ENCODE measurements at places on chromosomes 5 and 9.

DNA sequence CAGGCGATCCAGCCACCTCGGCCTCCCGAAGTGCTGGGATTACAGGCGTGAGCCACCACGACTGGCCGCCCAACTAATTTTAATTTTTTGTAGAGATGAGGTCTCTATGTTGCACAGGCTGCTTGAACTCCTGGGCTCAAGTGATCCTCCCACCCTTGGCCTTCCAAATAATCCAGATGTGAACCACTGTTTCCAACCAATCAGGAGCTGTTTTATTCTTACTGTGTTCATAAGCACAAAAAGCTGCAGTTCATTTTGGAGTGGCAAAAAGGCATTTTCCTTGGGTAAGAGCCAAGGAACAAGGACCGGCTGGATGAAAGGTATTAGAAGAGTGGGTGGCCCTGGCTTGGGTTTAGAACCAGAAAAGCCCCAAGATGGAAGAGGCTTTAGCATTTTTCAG, 5.2 kb upstream of the SLC27A4 start:
- ATAC-seq, result no peak

- peak; percentile 34 for ATAC-seq
Measured at GRCh38 chr9:134040781-134041648, 15.7 kb downstream of the BRD3OS start.

GRCh38 chr9:131051592-131052517, 42.9 kb downstream of the LAMC3 start:
- ATAC-seq, result no peak

DNA sequence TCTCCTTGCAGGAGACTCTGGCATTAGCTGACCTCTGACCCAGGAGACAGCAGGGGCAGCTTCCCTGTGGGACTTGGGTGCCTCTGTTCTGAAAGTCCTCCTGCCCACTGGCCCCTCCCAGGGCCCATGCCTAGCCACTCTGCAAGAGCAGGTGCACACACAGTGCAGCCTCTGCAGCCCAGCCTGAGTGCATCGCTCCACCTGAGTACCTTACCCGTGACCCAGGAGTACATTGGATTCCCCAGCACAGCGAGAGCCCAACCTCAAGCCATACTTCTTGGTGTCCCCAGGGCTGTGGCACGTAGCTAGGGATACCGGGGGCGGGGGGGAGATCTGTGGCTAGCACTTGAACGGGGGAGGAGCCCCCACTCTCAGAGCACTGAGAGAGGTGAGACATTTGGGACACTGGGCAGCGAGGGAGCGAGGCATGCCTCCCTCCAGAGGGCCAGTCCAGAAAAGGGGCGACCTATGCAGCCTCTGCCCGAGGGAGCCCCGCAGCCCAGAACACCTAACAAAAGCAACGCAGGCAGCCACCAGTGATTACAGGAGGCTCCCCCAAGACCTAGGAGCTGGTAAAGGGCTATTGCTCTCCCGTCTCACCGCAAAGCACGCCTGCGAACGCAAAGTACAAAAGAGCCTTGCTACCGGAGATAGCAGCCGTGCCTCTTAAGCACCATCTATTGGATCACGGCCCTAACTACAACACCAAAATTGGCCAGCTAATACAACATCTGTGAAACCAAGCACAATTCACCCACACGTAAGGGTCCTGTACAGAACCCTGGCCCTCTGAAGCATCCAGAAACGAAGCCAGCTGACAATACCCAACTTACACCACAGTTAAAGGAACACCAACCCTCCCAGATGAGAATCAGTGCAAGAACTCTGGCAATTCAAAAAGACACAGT, 826 bp upstream of the PRDM9 start:
- ATAC-seq, result no peak

DNA sequence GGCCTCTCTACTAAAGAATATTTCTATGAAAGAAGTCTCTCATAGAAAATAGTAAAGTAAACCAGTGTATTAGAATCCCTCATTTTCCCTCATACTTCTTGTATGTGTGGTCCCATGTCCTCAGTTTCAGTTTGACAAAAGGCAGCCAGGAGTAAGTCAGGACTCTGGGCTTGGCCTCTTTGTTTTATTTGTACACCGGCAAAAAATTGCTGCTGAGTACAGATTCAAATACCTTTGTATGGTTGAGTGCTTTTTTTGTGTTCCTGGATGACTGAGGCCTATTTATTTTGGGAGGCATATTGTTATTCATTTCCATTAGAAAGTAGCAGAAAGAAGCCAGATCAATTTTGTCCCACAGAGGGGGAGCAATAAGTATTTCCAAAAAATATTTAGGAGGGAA, 47.3 kb upstream of the CEP78 start:
- ATAC-seq, result no peak

GRCh38 chr5:96384353-96384752, 48.7 kb downstream of the PCSK1 start:
- ATAC-seq, result peak; percentile 66

GRCh38 chr5:143559586-143560109, 156.2 kb upstream of the NR3C1 start:
- ATAC-seq, result no peak

GRCh38 chr5:61311836-61312808, 19.9 kb upstream of the ZSWIM6 start:
- peak; percentile 27 for ATAC-seq

DNA sequence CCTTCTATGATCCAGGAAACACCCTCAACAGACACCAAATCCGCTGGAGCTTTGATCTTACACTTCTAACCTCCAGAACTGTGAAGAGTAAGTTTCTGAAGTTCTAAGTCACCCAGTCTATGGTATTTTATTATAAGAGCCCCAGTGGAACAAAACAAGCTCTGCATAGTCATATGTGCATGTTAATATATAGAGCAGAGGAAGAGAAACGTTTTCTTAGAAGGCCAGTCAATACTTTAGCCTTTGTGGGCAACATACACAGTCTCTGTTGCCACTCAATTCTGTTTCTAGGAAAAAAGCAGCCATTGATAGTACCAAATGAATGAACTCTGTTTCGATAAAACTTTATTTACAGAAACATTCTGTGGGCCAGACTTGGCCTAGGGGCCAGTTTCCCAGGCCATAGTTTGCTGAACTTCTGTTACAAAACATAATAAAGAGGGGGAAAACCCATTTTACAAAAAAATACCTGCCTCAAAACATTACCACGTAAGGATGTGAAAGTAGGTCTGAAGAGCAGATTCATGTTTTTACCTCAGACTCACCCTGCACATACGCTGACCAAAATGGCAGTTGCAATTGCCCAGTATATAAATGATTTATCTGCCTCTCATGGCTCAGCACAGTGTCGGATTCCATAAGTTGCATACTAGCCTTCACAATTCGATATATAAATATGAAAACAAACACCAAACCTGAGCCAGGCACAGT, 350.5 kb downstream of the SLIT3 start:
- ATAC-seq, result no peak

- ATAC-seq, result peak; percentile 49
Measured at GRCh38 chr9:104810421-104811339, 46.8 kb downstream of the NIPSNAP3B start.

DNA sequence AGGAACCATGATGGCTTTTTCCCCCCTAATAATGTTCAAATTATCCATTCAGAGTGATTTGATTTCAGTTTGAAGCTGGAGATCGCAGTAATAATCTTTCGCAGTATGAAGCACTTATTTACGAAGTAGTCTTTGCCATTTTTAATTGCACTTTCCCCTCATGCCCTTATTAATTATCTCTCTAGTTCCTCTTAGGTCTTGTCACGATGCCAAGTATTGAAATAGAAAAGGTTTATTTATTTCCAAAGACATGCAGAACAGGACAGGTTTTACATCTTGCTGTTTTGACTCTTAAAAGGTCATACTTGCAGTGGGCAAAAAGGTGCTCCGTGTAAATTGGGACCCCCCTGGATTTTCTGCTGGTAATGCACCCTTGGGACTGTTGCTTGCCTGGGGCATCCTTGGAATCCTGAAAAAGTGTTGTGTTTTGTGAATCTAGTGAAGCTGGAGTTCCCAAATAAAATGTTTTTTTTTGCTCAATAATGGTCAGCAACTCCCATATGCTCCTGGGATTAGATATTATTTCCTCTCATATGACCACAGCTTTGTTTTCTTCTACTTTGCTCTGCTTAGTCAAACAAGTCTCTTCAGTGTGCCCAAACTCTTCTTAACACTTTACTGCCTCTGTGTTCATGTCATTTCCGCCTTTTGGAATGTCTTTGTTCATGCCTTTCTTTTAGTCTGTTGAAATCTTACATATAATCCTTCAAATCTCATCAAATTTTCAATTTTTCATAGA, 278.3 kb downstream of the TMEM38B start:
- no peak for ATAC-seq

DNA sequence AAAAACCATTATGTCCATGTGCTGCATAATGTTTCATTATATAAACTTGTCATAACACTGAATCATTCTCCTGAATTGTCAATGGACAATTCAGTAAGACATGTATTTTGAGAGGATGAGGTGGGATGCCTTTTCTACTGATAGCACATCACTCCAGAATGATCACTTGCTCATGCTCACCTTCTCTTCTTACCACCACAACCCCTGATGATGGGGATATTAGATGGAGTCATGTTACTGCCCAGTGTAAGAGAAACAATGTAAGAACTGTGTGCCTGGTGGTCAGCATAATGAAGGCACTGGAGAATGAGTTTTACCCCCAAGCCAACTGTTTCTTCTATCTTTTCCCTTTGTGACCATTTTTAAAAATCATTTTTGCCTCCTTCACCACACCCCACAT, 198.8 kb downstream of the ADAMTSL1 start:
- ATAC-seq, result no peak

- ATAC-seq, result no peak
Measured at GRCh38 chr5:180334176-180334575, 19.0 kb downstream of the GFPT2 start.

- ATAC-seq, result peak; percentile 48
Measured at GRCh38 chr9:16386007-16386826, 484.3 kb downstream of the BNC2 start.

DNA sequence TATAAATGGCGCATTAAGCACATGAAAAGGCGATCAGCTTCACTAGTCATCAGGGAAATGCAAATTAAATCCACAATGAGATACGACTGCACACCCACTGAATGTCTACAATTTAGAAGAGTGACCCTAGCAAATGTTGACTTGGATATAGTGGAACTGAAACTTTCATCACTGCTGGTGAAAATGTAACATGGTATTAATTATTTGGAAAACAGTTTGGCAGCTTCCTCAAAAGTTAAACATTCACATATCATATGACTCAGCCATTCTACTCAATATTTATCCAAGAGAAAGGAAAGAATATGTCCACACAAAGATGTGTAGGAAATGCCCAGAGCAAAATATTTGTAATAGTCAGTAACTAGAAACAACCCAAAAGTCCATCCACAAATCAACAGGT, 146.5 kb downstream of the LPAR1 start:
- ATAC-seq, result no peak

- ATAC-seq, result no peak
Measured at GRCh38 chr5:11803436-11803835, 100.8 kb downstream of the CTNND2 start.

GRCh38 chr5:65035211-65036206, 266.8 kb downstream of the CWC27 start:
- peak; percentile 95 for ATAC-seq

GRCh38 chr5:100537946-100538345, 2.8 kb downstream of the FAM174A start:
- ATAC-seq, result no peak

DNA sequence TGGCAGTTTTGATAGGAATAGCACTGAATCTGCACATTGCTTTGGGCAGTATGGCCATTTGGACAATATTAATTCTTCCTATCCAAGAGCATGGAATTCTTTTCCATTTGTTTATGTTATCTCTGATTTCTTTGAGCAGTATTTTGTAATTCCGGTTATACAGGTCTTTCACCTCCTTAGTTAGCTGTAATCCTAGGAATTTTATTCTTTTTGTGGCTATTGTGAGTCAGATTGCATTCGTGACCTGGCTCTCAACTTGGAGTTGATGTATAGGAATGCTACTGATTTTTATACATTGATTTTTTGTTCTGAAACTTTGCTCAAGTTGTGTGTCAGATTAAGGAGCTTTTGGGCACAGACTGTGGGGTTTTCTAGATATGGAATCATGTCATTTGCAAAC, 24.0 kb downstream of the TMEM161B start:
- no peak for ATAC-seq

DNA sequence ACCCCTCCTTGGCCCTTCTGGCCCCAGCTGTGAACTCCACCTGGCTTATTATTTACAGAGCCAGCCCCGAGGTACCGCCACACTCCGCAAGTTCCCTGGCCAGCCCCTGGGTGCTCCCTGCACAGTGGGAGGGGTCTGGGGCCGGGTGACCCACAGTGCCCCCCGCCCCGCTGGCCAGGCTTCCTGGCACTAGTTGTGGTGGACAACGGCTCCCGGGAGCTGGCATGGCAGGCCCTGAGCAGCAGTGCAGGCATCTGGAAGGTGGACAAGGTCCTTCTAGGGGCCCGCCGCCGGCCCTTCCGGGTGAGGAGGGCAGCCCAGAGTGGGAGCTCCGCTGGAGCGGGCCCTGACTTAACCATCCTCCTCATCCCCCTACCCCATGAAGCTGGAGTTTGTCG, 3.9 kb downstream of the MAMDC4 start:
- ATAC-seq, result no peak

- no peak for ATAC-seq
Measured at GRCh38 chr5:56190497-56190896, 42.6 kb downstream of the ANKRD55 start.

- ATAC-seq, result no peak
Measured at GRCh38 chr5:95697781-95698681, 15.2 kb upstream of the SPATA9 start.

- no peak for ATAC-seq
Measured at GRCh38 chr5:179874136-179874535, 15.5 kb upstream of the MRNIP start.

- ATAC-seq, result no peak
Measured at GRCh38 chr5:31725996-31726395, 87.1 kb downstream of the PDZD2 start.

GRCh38 chr9:96500696-96501632, 51.0 kb downstream of the HABP4 start:
- ATAC-seq, result no peak

GRCh38 chr9:117088786-117089185, 326.1 kb downstream of the ASTN2 start:
- ATAC-seq, result no peak

DNA sequence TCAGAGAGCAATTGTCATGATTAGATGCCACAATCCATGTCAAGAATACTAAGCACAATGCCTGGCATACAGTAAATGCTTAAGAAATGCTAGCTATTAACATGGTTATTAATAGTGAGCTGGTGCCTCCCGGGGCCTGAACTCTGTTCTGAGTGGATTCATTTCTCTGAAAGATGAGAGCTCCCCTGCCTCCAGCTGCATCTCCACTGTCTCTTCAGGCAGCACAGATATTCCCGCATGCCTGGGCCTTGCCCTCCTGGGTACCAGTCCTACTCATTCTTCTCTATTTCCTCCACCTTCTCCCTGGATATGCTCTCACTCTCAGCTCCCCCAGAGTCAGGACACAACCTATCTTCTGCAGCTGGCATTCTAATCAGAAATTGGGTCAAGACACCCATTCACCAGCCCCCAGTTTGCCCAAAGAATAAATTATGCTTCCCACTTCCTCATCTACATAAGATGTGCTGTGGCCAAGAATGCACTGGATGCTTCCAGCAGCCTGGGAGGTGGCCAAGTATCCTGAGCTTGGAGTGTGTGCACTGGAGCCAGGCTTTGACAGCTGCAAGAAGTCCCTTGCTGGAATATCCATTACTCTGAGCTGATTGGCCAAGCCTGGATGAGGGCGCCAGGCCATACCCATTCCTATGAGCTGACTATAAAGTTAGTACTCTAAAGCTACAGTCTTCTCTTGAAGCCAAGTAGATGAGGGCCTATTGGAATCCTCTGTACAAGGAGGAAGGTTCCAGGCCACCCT, 669.0 kb downstream of the ACTL7B start:
- ATAC-seq, result peak; percentile 71

All from gastroesophageal sphincter (tissue), 4 donors.